ENCODE measurements at places on chromosomes 5 and 9.

GRCh38 chr5:179348843-179349242 is 3.6 kb upstream of the ADAMTS2 start:
- DNase-seq: peak; percentile 70

DNA sequence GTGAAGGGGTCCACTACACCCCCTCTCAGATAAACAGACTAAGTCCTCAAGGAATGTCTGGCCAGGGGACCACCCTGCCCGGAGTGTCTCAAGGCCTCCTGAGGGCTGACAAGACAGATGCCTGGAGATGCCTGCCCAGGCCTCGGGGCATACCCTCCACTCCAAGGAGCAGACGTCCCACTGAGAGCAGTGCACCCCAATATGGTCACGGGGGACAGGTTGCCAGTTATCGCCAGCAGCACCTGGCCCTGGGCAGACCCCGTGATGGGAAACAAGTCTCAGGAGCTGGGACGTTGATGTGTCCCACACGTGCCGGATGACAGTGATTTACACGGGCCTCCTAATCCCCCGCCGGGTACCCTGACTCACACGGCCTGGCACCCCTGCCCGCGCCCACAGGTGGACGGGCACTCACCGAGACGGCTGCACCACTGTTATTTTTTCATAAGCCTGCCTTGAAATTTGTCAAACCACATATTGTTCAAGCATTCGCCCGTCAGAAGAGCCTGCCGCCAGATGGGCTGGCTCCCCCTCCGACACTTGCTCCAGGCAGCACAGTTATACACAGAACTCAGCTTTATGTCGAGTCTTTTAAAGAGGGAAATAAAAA is 43.9 kb downstream of the BARX1 start:
- no peak for DNase-seq

DNA sequence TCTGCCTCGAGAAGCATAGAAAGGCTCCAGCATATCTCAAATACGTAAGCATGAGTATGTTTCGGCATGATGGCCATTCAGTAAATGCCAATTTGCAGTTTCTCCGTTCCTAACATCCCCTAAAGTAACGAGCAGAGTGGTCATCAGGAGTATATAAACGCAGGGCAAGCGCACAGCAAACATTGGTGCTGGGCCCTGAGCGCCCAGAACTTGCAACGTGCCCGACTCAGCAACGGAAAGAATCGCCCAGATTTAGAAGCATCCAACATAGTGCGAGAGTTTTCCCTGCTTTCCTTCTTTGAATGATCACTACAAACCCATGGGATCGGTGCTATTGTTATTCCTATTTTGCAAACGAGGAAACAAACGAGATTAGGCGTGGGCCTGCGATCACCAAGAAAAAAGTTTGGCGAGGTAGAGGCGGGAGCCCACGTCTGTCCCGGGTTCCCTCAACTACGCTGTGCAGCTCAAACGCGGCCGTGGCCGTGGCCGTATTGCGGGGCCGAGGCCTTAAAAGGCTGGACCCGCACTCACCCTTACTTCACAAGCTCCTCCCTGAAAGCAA is 505 bp downstream of the RPS14 start:
- DNase-seq: no peak

DNA sequence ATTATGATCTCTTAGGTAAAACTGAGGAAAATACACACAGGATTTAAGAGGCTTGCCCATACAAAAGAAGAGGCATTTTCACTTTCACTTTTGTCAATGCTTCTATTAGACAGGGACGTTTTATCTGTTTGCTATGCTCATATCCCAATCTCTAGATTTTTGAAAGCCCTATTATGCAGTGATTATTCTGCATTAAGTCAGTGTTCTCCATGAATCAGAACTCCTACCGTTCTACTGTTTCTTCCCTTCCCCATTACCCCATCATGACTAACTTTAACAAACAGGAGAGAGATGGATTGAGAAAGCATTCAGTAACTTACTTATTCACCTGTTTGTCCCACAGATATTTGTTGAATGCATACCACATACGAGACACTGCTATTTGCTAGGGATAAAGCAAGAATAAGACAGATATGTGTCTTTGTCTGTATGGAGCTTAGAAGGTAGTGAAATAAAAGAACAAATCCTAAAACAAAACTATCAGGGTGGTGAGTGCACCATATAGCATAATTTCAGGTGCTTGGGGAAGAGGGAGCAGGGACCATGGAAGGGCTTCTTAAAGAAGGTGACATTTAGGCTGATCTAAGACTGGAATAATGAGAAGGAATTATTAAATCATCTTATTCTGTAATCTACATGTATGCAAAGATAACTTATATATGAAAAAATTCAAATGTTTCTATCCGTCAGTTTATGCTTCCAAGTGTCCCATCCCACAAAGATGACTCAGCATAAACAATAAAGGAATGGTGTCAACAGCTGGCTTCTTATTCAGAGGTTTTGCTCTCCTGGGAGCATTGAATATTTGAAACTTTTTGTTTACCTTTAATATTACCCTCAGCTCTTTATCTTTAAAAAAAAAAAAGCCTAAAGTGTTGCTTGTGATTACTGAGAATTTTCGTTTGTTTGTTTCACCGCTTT is 328.1 kb downstream of the HINT1 start:
- DNase-seq: no peak

All from NB4 (cell line).